Camera-type eye (tissue), 1 donor: ENCODE measurements at places on chromosomes 1 and 21. TPM values are rescaled to one million over a fixed set of nuclear protein-coding genes. Genes with fewer than 3 reads are reported as not detected.

Gene DCST2
- 0.49 TPM for total RNA-seq

Gene TSPAN1
- 0.49 TPM for total RNA-seq

Gene CA6
- not detected for total RNA-seq

Gene PGLYRP4
- 0.27 TPM for total RNA-seq
